ENCODE measurements at places on chromosomes 6 and 20.

DNA sequence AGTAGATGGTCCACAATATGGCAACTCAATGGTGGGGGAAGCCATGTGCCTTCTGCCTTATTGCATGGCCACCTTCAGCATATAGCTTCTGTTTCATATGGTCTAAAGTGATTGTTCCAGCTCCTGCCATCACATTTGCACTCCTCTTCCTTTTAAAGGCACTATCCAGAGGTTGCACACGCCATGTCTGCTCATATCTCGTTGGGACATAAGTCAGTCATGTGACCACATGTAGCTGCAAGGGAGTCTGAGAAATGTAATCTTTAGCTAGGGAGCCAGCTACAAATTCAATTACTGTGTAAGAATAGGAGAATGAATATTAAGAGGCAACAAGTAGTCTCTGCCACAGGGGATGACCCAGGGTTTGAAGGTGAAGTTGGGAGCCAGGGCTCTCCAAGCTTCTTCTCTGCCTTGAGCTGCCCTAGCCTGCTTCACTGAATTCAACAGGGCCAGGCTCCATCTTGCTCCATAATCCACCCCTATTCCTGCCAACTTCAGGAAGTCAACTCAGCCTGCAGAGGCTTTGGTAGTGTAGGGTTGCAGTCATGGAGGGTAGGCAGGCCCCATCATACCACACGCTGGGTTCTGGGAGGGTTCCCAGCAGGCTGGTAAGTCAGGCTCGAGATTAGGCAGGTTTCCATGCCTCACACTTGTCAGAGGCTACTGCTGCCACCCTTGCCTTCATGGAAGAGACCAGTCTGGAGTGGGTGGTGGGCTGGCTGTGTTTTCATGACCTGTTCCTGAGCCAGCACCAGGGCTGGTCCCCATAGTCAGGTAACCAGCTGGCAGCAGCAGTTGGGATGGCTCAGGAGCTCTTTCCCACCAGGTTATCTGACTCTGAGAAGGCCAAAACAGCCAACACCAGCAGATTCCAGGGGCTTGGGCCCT, 56.7 kb upstream of the SAYSD1 start:
- DNase-seq: no peak

GRCh38 chr20:17969884-17970409, 1.1 kb downstream of the MGME1 start:
- no peak for DNase-seq

DNA sequence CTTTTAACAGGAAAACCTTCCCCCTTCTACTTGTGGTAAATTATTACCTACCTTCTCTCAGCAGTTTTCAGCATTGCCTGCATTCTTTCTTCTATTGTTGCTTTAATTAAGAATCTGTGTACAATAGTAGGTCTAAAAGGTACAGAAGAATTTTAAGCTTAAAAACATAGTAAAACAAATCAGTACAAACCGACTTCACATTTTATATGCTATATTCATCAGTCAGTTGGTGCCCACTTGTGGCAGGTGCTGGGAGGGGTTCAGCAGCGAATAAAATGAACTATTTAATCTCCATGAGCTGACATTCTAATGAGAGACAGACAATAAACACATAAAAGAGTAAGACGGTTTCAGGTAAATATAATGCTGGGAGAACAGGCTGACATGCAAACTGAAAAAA, 73.4 kb upstream of the FBXO30 start:
- DNase-seq: no peak

DNA sequence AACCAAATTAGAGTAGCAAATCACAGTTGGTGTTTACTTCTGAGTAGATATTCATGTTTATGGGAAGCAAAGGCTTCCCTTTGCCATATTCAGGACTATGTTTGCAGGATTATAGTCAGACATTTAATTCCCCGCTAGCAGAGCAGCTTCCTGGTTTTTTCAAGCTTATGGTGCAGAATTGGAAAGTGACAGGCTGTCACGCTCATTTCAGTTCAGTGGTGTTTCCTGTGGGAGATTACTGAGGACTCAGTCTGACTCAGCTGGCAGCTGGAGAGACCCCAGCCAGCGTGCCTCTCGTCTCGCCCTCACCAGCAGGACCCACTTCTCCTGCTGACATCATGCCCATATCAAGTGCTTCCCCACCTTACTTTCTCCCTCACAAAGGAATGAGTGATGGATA, 85.1 kb downstream of the LYRM2 start:
- DNase-seq: no peak

DNA sequence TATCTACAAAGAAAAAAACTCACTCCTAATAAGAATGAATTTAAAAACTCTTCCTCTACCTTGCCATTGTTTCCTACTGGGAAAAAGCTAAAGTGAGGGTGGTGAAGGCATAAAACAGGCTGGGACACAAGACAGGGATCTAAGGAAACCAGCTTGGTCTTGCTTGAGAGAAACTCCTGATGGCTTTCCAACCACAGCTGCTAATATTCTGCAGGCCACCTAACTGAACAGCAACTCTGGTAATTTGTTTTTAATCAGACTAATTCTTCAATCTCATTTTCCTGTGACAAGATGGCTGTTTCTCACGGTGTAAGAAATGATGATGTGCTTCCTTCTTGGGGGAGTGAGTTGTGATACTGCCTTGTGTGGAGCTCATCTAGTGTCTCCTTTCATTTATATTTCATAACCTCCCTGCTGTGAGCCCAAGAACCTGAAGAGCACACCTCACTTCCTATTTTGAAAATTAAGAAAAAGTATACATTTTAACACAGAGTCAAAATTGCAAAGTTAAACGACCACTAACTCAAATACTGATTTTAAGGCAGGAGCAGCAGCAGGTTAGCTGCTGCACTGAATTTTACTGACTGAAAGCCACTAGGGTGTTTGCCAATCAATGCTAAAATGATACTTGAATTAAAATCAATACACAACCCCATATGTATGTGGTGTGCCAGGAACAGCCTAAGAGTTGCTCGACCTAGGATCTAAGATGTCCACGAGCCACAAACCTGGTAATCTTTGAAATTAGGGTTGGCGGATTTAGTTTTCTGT, 58.0 kb downstream of the BACH2 start:
- DNase-seq: no peak

- DNase-seq: no peak
Observed at GRCh38 chr20:37590938-37591490, 63.3 kb upstream of the BLCAP start.

- no peak for DNase-seq
Observed at GRCh38 chr20:37390891-37391525, 45.1 kb downstream of the SRC start.

- no peak for DNase-seq
Observed at GRCh38 chr6:42933205-42933604, 3.9 kb downstream of the CNPY3 start.

GRCh38 chr6:105648276-105648675, 245.4 kb upstream of the PREP start:
- DNase-seq: no peak

DNA sequence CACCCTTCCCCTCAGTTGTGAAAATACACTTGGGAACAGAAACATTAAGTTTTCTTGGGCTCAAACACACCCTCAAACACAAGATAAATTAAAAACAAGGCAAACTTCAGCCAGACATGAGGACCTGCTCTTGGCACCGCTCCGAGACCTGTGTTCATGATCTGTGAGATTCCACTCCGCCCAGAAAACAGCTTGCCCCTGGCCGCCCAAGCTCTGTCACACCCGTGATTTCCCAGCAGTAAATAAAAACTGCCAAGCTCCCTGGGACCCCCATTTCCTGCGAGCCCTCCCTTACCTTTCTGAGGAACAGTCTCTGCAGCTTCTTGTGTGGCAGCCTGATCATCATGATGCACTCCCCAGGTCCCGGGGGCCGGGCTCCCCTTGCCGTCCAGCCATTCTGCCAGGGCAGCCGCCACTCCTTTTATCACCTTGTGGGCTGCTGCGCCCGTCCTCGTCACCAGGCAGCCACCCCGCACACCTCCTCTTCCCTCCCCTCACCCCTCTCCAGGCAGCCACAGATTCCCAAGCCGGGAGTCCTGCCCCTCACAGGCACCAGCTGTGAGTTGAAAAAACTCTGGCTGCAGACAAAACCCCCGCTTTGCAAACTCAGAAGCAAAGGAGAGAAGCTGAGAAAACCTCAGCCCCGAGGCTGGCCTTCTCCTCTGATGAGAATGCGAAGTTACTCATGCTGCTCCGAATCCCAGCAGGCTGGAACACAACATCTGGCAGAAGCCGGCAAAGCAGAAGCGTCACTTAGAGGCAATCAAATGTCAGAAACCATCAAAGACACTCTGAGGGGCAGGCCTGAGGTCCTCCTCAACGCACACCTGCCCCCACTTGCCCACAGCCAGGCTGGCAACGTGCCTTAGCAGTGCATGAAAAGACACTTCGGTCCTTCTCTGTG, 130.4 kb upstream of the RPS6KA2 start:
- DNase-seq: no peak

GRCh38 chr6:55772730-55773129, 102.7 kb downstream of the BMP5 start:
- DNase-seq: no peak

- DNase-seq: no peak
Observed at GRCh38 chr20:5835321-5835821, 85.2 kb downstream of the SHLD1 start.

DNA sequence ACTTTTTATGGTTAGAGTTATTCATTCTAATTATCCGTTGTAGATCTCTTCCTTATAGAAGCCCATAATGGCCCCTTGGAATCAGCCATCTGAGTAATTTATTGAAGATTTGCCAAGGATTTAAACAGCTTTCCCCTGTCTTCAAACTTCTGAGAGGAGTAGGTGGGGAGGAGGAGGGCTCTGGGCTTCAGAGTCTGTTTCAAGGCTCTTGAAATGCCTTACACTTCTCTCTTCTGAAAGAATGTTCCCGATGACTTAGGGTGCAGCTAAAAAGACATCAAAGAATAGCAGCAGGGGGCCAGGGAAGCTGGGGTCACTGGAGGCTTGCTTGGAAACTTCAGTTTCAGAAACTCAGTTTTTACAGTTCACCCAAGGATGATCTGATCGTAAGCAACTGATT, 165.3 kb downstream of the ZDHHC14 start:
- DNase-seq: no peak

Data from right renal cortex interstitium (tissue), 3 donors.